ENCODE measurements at places on chromosomes 5 and 9.

GRCh38 chr5:178396796-178397720 lies 164.5 kb upstream of the PHYKPL start:
- DNase-seq, result no peak

GRCh38 chr5:164818445-164818844 lies 1313.0 kb downstream of the MAT2B start:
- DNase-seq, result no peak

- DNase-seq, result no peak
Observed at GRCh38 chr5:176533894-176534611, 3.1 kb downstream of the RNF44 start.

- DNase-seq, result no peak
Observed at GRCh38 chr5:109496112-109496511, 86.3 kb upstream of the PJA2 start.

DNA sequence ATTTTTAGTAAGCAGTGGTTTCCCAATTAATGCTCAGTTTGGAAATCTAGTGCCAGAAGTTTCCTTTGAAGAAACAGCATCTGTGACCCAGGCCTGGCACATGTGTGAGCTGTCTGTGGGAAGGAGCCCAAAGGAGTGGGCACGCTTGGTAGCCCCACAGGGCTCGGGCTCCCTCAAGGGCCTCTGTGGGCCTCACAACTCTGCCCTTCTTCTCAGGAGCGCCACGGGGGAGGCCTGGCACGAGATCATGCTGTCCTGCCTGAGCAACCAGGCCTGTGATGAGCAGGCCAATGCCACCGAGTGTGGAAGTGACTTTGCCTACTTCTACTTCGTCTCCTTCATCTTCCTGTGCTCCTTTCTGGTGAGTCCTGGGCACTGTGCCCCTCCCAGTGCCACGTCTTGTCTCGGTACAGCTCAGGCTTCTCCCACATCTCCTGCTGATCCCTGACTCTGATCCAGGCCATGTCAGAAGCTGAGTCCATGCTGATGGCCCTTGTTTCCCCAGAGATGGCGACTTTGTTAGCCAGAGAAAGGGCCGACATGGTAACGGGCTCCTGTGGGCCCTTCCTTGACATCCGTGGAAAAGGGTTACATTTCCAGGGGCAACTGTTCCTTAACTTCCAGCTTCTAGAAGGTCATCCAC lies 200.4 kb downstream of the CACNA1B start:
- DNase-seq, result no peak

GRCh38 chr9:2681981-2682380 lies 35.3 kb upstream of the KCNV2 start:
- DNase-seq, result no peak

DNA sequence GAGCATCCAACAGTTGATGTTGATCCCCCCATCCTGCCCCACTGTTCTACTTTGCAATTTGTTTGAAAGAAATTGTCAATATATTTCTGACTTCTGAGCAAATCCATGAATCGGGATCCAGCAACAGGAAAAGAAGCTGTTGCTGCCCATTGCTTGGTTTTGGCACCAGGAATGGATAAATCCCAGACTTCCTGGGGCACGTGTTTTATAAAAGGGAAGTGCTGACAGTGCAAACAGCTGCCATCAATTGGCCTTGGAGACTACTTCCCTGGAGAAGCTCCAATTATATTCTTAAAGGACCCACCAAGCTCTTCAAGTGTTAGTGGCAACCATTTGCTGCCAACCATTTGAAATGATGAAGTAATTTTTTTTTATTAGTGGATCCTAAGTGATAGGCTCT lies 13.7 kb downstream of the STK32A start:
- no peak for DNase-seq

DNA sequence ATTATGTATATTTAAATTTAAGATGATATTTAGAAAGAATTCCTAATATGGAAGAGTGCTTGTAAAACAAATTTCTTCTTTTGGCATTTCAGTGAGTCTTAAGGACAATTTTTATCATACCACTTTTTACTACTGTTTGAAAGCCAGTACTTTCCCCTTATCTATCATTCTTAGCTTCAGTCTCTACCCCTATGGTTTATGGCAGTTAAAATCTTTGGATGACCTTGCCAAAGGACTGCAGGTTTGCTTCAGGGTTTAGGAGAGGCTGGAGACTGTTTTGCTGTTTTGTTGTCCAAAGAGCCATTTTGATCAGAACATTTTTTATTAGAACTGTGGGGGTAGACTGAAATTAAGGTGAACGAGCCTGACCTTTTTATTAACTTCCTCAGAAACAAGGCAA lies 30.8 kb downstream of the SLC38A9 start:
- DNase-seq, result no peak

GRCh38 chr9:105359892-105360291 lies 87.9 kb upstream of the FSD1L start:
- DNase-seq, result no peak

DNA sequence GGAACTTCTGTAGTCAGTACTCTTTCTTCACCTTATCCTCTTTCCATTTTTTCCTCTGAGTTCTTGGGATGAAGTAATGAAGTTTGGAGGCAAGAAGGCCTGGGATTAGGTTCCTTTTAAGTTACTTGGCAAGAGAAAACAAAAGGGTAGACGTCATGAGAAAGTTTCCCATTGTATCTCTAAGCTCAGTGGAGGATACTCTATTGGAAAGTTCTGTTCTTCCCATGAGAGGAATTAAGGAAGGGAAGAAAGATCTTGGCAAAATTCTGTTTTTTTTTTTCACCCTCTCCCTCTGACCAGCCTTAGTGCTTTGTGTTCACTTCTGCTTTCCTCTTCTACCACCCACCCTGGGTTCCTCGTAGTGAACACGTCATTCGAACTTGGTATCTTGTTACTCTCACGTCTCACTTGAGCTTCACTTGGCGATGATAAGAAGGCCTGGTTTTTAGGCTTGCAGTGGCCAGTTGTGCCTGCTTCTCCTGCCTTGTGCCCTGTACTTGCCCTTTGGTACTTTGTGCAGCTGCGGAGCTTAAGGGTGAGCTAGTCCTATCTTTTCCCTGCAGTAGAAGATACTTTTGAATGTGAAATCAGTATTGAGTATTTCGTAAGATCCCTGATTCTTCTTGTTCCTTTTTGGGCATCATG lies 67.0 kb downstream of the ARHGAP26 start:
- DNase-seq, result no peak

DNA sequence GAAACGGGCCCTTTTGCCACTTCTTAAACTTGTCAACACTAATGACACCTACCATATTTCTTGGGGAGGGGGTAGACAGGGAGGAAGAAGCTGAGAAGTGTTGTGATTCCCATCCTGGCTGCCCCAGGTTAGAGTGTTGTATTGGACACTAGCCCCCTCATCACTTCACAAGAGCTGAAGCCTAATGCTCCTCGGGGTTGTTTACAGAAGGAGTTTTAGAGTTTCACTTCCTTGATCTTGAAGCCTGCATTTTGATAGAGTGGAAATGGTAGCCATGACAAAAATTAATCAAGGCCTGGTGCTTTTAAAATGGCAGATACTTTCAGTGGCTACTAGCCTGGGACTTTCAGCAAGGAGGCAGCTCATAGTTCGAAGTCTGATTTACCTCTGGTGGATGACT lies 11.0 kb upstream of the FAM120AOS start:
- no peak for DNase-seq
